ENCODE measurements at places on chromosomes 4 and X.

GRCh38 chr4:104393655-104394324, 100.9 kb downstream of the CXXC4 start:
- no peak for DNase-seq

DNA sequence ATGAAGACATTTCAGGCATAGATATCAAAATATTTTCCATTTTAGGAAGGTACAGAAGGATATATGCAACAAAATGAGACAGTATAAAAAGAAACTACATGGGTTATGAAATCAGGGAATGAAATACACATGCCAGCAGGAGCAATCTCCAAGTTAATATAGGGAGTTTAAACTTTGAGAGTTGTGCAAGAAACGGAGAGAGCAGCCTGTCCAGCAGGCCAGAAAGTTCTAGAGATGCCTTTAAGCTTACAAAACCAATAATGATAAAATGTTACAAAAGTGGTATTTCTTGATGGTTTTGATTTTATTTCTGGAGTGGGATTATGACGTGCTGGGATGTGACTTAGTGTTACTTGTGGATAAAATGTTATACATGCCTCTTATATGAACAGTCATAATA, 2047.9 kb downstream of the ARAP2 start:
- DNase-seq = no peak

- no peak for DNase-seq
Observed at GRCh38 chr4:100284129-100284880, 94.0 kb upstream of the DDIT4L start.

- no peak for DNase-seq
Observed at GRCh38 chrX:153488231-153488914, 6.4 kb upstream of the BGN start.

DNA sequence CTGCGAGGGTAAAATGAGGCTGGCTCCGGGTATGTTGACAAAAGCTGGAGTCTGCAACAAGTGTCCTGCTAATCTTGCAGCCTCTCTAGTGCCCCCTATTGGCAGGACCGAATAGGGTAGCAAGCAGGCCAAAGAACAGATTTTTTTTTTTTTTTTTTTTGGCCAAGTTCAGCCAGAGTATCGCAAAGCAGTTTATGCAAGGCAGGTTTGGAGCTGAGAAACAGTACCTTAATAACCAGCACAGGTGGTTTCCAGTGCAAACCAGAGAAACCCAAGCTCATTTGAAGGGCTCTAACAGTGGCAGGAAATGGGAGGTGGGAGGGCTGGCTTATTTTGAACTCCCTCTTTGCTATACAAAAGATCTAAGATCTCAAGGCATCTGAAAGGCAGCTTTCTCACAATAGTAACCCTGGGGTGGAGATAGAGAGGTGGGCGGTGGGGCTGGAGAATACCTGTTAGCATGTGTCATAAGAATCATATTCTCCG, 38.2 kb upstream of the OCIAD2 start:
- peak; percentile 9 for DNase-seq

DNA sequence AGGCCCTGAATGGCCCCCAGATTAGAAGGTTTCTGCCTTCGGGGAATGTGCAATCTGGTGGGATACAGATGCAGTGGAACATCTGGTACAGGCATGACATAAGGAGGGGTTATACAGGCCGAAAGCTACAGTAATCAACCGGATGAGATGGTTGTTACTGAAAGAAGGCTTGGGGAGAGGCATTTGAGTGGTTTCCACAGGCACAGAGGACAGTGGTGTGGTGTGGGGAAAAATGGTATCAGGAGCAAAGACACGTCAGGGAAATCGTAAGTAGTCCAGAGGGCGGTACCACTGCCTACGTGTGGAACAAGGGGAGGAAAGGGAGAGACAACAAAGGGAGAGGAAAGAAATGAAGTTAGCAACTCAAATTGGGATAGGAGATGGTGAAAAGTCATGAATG, 3.0 kb downstream of the PDLIM3 start:
- no peak for DNase-seq

DNA sequence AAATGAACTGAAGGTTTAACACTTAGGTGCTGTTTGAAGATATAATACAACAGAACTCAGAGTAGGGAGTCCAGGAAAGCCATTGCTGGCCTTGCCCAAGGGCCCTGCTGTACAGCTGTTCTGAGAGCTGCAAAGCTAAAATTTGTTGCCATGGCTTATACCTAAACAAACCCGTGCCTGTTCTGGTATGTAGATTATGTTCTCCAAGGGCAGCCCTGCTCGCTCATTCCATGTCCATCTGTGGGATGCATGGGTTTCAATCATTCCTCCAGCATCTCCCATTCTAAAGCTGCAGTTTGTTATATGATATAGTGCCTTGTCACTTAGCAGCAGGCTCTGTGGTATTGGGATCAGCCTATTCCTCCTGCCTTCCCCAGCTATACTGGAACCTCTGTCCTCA, 80.8 kb upstream of the BMPR1B start:
- DNase-seq = no peak

GRCh38 chr4:7145291-7145934, 46.9 kb upstream of the SORCS2 start:
- no peak for DNase-seq

- no peak for DNase-seq
Observed at GRCh38 chr4:100306018-100306417, 115.8 kb upstream of the DDIT4L start.

GRCh38 chr4:125368671-125369081, 53.9 kb downstream of the FAT4 start:
- DNase-seq = no peak

DNA sequence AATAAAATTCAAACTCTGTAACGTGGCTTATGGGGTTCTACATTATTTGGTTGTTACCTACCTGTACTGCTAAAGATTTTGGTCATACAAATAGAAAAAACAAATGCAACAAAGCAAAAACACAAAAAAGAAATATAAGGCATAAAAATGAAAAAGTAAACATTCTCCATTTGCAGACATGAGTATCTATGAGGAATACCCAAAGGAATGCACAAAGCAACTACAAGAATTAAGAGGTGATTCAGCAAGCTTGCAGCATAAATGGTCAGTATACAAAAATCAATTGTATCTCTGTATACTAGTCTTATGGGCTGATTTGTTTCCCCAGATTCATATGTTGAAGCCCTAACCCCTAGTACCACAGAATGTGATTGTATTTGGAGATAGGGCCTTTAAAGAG, 3.6 kb upstream of the PDE5A start:
- no peak for DNase-seq

DNA sequence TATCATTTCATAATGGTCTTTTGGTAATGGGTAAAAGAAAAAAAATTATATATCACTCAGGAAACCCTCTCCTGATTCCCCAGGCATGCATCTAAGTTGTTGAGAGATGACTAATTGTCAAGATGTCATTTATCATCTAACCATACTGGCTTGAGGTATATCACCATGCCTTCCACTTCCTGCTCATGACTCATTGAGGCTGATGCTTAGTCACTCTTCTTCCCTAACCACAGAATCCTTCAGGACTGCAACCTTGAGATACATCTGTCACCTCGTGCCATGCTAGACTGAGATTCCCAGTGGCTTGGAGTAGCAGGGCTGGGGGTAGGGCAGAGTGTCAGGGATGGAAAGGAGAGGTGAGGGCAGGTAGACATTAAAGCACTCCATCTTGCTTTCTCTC, 782.5 kb upstream of the INTU start:
- DNase-seq = no peak

DNA sequence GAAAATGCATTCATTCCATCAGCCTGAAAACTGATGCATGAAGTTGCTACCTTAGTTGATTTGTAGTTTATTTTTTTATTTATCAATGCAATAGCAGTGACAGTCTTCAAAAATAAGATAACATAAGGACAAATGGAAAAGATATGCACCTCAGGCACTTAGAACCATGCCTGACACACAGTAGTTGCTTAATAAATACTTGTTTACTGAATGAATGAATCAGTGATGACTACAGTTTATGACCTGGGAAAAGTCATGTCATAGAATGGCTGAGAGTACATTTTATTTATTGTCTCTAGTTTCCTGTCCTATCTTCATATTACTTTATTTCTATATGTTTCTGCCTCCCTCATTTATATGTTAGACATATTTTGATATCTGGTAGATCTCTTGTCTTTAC, 171.8 kb downstream of the TLL1 start:
- no peak for DNase-seq

DNA sequence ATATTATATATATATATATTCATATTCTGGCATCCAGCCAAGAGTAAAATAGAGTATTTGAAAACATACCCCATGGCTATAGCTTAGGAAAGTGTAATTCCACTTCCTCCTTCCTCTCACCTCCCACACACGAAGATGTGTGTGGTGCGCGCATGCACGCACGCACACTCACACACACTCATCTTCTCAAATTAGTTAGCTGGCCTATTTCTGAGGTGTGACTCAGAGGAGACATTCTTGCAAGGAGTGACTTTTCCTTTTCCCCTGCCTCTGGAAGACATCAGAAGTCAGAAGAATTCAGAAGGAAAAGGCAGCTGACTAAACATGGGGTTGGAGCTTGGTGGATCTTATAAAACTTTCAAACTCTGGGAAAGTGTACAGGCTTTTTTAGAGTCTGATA, 8.8 kb downstream of the ENPEP start:
- no peak for DNase-seq

GRCh38 chr4:144310535-144310934, 170.0 kb upstream of the GYPA start:
- DNase-seq = no peak

- DNase-seq = no peak
Observed at GRCh38 chr4:95158626-95159025, 390.1 kb downstream of the UNC5C start.

DNA sequence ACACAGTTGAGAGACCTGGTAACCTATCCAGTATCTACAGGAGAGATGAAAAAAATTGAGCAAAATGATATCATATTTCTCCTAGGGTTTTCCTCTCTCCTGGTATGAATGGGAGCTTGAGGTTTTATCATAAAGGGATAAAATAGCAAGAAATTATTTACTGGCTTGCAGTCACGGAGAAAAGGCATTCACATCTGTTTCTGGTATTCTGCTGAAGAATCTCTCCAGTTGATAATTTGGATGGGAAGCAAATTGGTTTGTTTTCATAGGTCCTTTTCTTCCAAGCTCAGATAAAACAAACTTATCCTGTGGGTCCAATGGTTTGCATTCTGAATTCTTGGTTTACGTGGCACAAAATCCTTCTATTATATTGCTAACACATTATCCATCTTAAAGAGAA, 83.1 kb upstream of the GYPA start:
- no peak for DNase-seq

DNA sequence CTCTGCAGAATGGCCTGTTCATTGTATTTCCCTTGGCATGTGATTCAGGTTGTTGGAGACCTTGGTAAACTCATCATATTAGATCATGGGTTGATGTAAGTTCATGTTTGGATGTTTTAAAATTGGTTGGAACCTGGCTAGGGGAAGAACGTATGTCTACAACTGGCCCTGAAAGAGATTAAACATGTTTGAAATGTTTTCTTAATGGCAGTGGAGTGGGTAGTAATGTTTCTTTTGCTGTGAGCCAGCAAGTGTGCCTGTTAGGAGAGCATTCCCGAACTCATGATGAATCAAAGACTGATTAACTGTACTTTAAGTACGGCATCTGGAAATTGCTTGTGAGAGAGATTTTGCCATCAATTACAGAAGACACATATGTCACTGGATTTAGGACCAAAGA, 44.5 kb upstream of the SLC4A4 start:
- DNase-seq = no peak

- DNase-seq = no peak
Observed at GRCh38 chrX:97446298-97446882, 562.7 kb downstream of the RPA4 start.

- peak; percentile 6 for DNase-seq
Observed at GRCh38 chrX:112889400-112889799, 48.8 kb upstream of the AMOT start.

DNA sequence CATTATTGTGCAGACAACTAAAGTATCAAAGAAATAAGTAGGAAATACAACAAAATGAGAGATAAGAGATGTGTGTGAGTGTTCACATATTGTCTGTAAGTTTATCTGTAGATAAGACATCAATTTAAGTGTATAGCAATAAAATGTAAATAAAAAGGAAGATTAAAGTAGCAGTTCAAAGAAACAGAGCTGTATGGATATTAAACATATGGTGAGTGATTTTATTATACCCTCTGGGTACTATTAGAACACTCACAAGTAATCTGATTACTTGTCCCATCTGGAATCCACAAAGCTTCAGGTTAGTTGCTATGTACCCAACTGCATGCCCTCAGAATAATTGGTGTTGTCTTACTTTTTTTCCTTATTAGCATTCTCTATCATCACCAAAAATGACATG, 747.9 kb upstream of the ADGRL3 start:
- no peak for DNase-seq

DNA sequence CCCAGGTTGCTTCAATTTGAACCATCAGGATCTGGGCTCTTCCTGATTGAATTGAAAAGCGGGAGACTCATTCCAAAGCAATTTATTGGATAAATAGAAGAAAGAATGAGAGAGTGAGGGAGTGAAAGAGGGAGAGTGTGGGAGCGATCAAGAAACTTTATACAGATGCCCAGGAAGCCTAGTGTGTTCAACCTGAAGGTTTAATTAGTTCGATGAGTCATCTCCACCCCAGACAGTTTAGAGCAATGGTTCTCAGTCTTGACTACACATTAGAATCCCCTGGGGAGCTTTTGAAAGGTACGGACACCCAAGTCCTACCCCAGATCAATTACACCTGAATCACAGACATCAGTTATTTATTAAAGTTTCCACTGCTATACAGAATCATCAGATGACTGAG, 61.5 kb downstream of the GEMIN8 start:
- DNase-seq = no peak

GRCh38 chrX:110384490-110384889, 25.8 kb downstream of the RTL9 start:
- no peak for DNase-seq

GRCh38 chr4:57051524-57051923, 58.7 kb downstream of the IGFBP7 start:
- DNase-seq = no peak

GRCh38 chr4:5812506-5813229, 80.2 kb downstream of the CRMP1 start:
- DNase-seq = peak; percentile 21

GRCh38 chrX:20743046-20743445, 476.3 kb upstream of the RPS6KA3 start:
- DNase-seq = no peak

DNA sequence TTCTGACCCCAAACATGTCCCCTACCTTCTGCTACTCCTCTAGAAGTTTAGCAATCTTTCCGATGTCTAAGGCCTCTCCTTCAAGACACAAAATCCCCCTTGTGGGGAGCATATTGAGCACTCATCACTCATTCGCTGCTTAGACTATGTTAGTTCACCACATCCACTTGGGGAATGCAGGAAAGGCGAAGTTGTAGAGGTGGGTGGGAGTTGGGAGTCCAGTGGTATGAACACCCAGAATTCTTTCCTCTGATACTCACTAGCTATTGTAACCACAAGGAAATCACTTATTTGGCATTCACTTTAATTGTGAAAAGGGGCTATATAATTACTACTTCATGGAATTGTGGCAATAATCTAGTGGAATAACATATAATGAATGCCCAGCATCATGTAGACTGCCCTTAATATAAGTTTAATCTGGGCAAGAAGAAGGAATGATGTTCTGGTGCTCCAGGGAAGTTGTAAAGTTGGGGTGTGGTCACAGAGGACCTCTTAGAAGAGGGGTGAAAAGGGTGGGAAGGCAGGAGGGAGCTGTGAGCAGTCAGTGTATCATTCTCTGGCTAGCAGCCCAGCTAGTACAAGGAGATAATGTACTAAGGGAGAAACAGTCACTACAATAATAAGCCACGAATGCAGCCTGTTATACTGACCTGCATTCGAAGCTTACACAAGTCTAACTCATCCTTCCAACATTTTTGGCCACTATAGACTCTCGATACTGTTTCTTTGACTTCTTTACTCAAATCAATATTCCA, 468.2 kb upstream of the DIPK2B start:
- no peak for DNase-seq

- DNase-seq = no peak
Observed at GRCh38 chrX:57379296-57379695, 92.8 kb downstream of the FAAH2 start.
